ENCODE measurements at places on chromosomes 13 and 19. TPM values are rescaled to one million over a fixed set of nuclear protein-coding genes. Genes with fewer than 3 reads are reported as not detected.

DNA sequence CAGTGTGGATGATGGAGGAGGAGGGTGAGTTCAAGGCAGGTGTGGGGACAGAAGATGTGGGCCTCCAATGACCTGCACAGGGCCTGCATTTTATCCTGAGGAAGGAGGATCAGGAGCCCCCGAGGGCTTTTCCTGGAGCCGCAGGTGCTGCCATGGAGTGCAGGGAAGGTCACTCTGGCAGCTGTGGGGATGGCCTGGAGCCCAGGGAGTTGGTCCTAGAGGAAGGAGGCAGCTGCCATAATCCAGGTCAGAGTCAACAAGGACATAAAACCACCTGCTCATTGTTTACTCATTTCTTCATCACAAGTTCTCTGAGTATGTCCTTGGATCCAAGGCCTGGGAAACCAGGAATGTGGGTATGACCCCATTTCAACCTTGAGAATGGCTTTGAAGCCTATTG, 87.2 kb downstream of the SCGB2B2 start:
- H3K4me1 ChIP-seq = no peaks in the 10 kb centered on the region
- H3K27ac ChIP-seq = no peak overlapping the region
- DNase-seq = no peak
- no peak overlapping the region for H3K4me3 ChIP-seq
- no peaks in the 10 kb centered on the region for H3K27me3 ChIP-seq

DNA sequence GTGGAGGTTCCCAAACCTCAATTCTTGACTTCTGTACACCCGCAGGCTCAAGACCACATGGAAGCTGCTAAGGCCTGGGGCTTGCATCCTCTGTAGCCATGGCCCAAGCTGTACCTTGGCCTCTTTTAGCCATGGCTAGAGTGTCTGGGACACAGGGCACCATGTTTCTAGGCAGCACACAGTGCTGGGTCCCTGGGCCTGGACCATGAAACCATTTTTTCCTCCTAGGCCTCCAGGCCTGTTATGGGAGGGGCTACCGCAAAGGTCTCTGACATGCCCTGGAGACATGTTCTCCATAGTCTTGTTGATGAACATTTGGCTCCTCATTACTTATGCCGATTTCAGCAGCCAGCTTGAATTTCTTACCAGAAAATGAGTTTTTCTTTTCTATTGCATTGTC, 701.4 kb downstream of the FGF9 start:
- no peaks in the 10 kb centered on the region for H3K4me1 ChIP-seq
- DNase-seq = no peak
- no peaks in the 10 kb centered on the region for H3K27me3 ChIP-seq

DNA sequence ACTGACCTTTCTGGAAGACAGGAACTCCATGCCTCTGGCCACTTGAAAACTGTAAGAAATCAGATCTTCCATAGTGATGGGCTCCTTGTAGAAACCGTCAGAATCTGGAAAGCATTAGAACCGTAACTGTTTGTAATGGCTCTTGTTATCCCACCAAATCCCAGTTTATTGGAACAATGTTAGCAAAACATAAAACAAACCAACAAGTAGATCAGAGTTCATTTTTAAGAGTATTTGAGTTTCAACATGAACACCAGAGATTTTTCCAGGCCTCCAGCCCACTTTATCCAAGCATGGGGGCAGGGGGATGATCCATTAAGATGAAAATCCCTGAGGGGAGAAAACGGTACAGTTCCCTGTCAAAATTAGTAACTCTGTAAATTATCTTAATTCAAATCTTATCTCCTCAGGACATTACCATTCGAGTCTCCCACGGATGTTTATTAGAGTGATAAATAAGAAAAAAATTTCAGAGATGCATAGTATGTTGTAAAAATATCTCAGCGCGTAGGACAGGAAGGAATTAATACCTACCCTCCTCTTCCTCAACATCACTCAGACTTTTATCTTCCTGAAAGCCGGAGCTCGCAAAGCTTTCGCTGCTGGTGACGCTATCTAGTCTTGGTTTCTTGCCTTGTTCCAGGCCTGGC, 172.5 kb downstream of the FLT1 start:
- no peaks in the 10 kb centered on the region for H3K36me3 ChIP-seq
- DNase-seq = no peak
- H3K4me1 ChIP-seq = no peaks in the 10 kb centered on the region
- no peaks in the 10 kb centered on the region for H3K27me3 ChIP-seq
- H3K27ac ChIP-seq = no peak overlapping the region

DNA sequence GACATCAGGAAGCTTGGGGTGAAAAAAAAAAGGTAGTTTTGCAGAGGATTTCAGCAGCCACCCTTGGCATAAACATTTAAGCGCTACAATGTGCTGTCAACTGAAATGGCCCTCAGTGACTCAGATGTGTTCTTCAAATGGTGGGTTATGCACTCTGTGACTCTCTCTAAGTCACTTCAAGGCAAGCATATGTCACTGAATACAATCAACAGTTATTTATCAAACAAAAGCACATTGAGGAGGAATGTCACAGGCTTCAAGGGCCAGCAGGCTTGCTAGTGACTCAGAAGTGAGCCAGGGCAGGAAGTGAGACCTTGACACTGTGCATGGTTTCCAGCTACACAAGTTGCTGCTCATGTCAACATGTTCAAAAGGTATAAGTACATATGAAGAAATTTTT, 523.7 kb upstream of the HTR2A start:
- H3K27ac ChIP-seq = no peak overlapping the region
- no peaks in the 10 kb centered on the region for H3K4me1 ChIP-seq
- no peak overlapping the region for H3K4me3 ChIP-seq
- no peaks in the 10 kb centered on the region for H3K27me3 ChIP-seq
- no peak for DNase-seq

GRCh38 chr19:44698492-44699201, at the start of gene CEACAM16:
Gene CEACAM16, plus strand, starts transcription at chr19:44699151. Its CDS starts 2,306 bp downstream, at chr19:44701457.
- no peaks in the 10 kb centered on the region for H3K4me1 ChIP-seq
- DNase-seq = no peak
- peaks cover 27% of the 10 kb centered on the region for H3K27me3 ChIP-seq

DNA sequence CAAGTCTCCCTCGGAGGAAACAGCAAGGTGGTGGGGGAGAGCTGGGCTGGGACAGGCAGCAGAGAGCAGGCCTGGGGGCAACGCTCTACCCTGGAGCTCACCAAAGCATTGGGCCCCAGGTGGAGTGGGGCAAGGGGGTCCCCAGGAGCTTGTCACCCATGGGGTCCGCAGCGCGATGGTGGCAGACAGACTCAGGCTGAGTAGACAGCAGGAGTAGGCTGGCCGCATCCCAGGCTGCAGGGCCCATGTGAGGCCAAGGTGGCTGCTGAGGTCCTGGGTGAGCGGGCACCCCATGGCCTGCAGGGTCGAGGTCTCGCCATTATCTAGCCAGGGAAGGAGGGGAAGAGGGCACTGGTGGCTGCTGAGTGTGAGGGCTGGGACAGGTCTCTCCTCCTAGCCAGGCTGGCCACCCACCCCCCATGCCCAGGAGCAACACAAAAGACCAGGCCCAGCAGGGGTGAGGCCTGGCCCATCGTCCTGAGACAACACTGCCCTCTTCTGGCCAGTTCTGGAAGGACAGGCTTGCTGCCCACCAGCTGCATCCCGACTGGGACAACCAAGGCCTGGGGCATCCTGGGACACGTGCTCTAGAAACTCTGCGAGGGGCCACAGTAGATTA, 33.1 kb downstream of the CEBPG start:
- no peaks in the 10 kb centered on the region for H3K4me1 ChIP-seq
- H3K36me3 ChIP-seq = peaks cover 7% of the 10 kb centered on the region
- H3K27me3 ChIP-seq = no peaks in the 10 kb centered on the region
- no peak overlapping the region for H3K27ac ChIP-seq
- no peak overlapping the region for H3K4me3 ChIP-seq
- peak; percentile 51 for DNase-seq

GRCh38 chr19:39833464-39834286, at the start of gene DYRK1B:
Gene DYRK1B, minus strand, starts transcription at chr19:39834162. Its CDS starts 2,295 bp downstream, at chr19:39831867.
- H3K4me3 ChIP-seq = peak within 1 kb of the TSS; percentile 99
- DNase-seq = peak; percentile 97
- peak within 1 kb of the TSS; percentile 92 for H3K27ac ChIP-seq
- H3K27me3 ChIP-seq = no peaks in the 10 kb centered on the region

GRCh38 chr13:72458701-72459100, 268.7 kb downstream of the MZT1 start:
- DNase-seq = no peak
- no peaks in the 10 kb centered on the region for H3K36me3 ChIP-seq
- H3K4me3 ChIP-seq = no peak overlapping the region
- no peak overlapping the region for H3K27ac ChIP-seq
- H3K4me1 ChIP-seq = no peaks in the 10 kb centered on the region

- H3K4me3 ChIP-seq = no peak overlapping the region
- DNase-seq = no peak
- H3K27me3 ChIP-seq = no peaks in the 10 kb centered on the region
- H3K4me1 ChIP-seq = peaks cover 10% of the 10 kb centered on the region
- H3K36me3 ChIP-seq = no peaks in the 10 kb centered on the region
- H3K27ac ChIP-seq = peak overlapping the region; percentile 66
Observed at GRCh38 chr19:19420570-19421298, 15.3 kb downstream of the GATAD2A start.

- H3K4me1 ChIP-seq = no peaks in the 10 kb centered on the region
- no peaks in the 10 kb centered on the region for H3K36me3 ChIP-seq
- DNase-seq = no peak
- H3K27ac ChIP-seq = no peak overlapping the region
- H3K4me3 ChIP-seq = no peak overlapping the region
Observed at GRCh38 chr19:40932008-40932959, 50.3 kb upstream of the CYP2A7 start.

DNA sequence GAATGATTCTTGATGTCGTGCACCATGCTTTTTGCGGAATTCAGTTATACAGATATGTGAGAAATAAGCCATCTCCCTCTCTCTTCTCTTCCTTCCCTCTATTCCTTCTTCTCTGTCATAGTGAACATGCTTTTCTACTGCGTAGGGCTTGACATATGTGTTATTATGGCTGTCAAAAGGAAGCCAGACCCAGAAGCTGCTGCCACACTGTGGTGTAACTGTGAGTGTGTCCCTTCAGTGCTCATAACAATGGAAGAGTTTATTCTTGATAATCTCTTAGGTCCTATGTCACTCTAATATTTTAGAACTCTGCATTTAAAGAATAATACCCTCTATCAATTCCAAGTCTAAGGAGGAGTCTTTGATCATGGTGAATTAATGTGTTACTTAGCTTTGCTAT, 208.9 kb upstream of the TMTC4 start:
- H3K36me3 ChIP-seq = no peaks in the 10 kb centered on the region
- H3K4me3 ChIP-seq = no peak overlapping the region
- H3K4me1 ChIP-seq = no peaks in the 10 kb centered on the region
- H3K27ac ChIP-seq = no peak overlapping the region
- H3K27me3 ChIP-seq = no peaks in the 10 kb centered on the region
- DNase-seq = no peak

DNA sequence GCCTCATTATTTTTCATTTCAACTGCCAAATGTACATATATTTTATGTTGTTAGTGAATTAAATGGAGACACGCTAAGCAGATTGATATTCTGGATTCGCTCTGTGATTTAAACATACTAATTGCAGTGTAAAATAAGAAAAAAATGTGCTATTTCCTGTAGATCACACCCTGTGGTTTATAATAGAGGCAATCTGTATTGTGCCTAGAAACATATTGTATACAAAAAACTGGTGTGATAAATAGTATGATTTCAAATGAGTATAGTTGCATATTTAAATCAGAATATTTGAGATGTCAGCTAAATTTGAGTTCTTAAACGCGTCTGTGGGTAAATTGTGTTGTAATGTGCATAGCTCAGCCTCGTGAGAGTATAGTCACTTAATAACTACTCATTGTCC, 643.9 kb downstream of the TBC1D4 start:
- DNase-seq = no peak
- H3K36me3 ChIP-seq = no peaks in the 10 kb centered on the region
- H3K4me3 ChIP-seq = no peak overlapping the region
- peak overlapping the region; percentile 25 for H3K27ac ChIP-seq
- H3K4me1 ChIP-seq = no peaks in the 10 kb centered on the region
- H3K27me3 ChIP-seq = no peaks in the 10 kb centered on the region

- H3K27me3 ChIP-seq = no peaks in the 10 kb centered on the region
- no peaks in the 10 kb centered on the region for H3K4me1 ChIP-seq
- no peak overlapping the region for H3K4me3 ChIP-seq
- H3K27ac ChIP-seq = no peak overlapping the region
- H3K36me3 ChIP-seq = no peaks in the 10 kb centered on the region
- no peak for DNase-seq
Observed at GRCh38 chr13:34408640-34409039, 533.4 kb upstream of the NBEA start.

DNA sequence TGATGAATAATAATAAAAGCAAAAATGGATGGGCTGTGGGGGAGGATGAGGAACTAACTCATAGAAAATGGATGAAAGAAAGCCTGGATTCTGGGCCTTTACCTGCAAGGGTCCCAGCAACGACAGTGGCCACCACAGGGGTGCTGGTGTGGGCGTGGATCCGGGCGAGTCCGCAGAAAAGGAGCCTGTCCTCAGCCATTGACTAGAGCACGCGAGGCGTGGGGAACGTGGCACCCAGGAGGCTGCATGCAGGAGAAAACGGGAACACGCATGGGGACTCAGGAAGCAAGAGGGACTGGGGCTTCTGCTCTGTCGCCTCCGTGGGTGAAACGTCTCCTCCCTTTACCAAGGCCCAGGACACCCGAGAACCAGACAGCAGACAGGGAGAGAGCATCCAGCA, 25.8 kb upstream of the DPRX start:
- H3K4me3 ChIP-seq = no peak overlapping the region
- no peaks in the 10 kb centered on the region for H3K4me1 ChIP-seq
- DNase-seq = no peak
- H3K36me3 ChIP-seq = no peaks in the 10 kb centered on the region

DNA sequence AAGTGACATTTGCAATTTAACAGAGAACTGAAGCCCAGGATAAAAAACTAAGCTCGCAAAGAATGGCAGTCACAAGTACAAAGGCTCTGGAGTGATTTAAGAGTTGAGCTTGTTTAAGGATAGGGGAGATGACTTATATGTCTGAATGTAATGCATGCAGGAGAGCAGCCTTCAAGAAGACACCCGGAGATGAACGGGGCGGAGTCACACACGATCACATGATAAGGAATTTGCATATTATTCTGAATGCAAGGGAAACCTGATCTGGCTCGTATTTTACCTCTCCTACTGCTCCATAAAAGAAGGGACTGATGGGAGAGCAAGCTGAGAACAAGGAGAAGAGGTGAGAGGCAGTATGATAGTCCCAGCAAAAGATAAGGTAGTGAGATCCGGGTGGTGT, 12.9 kb downstream of the TBC1D4 start:
- no peak overlapping the region for H3K4me3 ChIP-seq
- no peaks in the 10 kb centered on the region for H3K36me3 ChIP-seq
- no peak overlapping the region for H3K27ac ChIP-seq

- H3K36me3 ChIP-seq = no peaks in the 10 kb centered on the region
- H3K4me3 ChIP-seq = no peak overlapping the region
- no peak for DNase-seq
- no peaks in the 10 kb centered on the region for H3K27me3 ChIP-seq
- H3K27ac ChIP-seq = no peak overlapping the region
Observed at GRCh38 chr13:48729856-48730255, 76.1 kb downstream of the CYSLTR2 start.

- H3K4me3 ChIP-seq = no peak overlapping the region
- H3K4me1 ChIP-seq = no peaks in the 10 kb centered on the region
- DNase-seq = no peak
- H3K27me3 ChIP-seq = no peaks in the 10 kb centered on the region
- H3K27ac ChIP-seq = no peak overlapping the region
Observed at GRCh38 chr13:91162180-91162579, 185.3 kb upstream of the MIR17HG start.

PIP5K1C gene
- 33.8 TPM for total RNA-seq

MIA gene
- not detected for total RNA-seq

FXYD7 gene
- total RNA-seq = 12.6 TPM

SCEL gene
- not detected for total RNA-seq
